ENCODE measurements at places on chromosomes 11 and 22.

DNA sequence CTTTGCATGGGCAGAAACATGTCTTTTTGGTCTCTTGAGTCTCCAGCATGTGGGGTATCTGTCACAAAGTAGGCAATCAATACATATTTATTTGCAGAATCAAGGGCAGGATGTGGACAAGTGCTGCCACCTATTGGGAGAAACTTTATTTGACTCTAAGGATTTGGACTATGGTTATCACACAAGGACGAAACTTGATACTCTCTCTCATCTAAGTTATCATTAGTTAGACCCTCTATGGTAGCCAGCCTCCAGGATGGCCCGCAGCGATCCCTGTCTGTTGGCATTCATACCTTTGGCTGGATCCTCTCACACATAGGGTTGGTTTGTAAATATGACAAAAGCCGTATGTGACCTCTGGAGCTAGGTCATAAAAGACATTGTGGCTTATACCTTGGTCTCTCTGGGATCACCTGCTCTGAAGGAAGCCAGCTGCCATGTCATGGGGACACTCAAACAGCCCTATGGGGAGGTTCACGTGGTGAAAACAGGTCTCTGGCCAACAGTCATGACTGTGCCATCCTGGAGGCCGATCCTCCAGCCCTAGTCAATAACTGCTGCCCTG, 1.1 kb upstream of the FBXO7 start:
- DNase-seq, result no peak

DNA sequence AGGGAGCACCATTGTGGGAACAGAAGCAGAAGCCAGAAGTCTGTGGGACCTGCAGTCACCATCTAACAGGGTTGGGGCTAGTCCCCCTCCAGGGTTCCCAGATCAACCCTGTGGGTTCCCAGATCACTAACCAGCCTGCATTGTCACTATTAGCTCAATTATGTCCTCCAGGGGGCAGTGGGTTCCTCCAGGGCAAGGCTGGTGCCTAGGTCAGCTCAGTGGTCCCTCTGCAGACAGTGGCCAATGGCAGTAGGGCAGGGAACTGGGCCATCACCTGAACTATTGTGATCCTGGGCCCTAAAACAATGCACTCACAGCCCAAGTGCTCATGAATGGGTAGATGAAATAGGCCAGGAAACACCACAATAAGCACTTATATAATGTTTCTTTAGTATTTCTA, 18.8 kb upstream of the PRSS23 start:
- DNase-seq, result no peak

GRCh38 chr22:46684706-46685105, 53.3 kb downstream of the CERK start:
- DNase-seq, result no peak

- no peak for DNase-seq
Measured at GRCh38 chr11:95247127-95247684, 16.2 kb upstream of the SESN3 start.

GRCh38 chr11:76744186-76745043, 38.7 kb upstream of the TSKU start:
- no peak for DNase-seq

- no peak for DNase-seq
Measured at GRCh38 chr11:92941676-92942571, 27.5 kb upstream of the MTNR1B start.

GRCh38 chr11:11382858-11383532, 29.9 kb upstream of the CSNK2A3 start:
- DNase-seq, result no peak

GRCh38 chr22:25076336-25076735, 123.3 kb upstream of the CRYBB3 start:
- DNase-seq, result no peak

- no peak for DNase-seq
Measured at GRCh38 chr11:88348870-88349269, 11.3 kb upstream of the CTSC start.

DNA sequence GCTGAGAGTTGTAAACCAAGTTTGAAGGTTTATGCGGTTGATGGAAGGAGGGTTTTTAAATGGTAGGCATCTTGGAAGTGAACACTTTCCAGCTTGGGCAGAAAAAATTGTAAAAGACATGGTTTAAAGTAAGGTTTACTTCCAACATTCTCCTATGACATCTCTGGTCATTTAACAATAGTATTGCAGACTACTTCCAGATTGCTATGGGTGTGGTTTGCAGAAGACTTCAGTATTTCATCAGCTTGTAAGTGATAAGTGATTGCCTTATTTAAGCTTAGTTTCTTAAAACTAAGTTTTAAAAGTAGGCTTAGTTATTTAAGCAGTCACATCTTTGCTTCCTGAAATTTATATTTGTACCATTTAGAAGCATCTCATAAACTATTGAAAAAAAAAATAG, 7.2 kb upstream of the STT3A start:
- no peak for DNase-seq

GRCh38 chr11:106012744-106013143, 9.3 kb downstream of the MSANTD4 start:
- DNase-seq, result no peak

DNA sequence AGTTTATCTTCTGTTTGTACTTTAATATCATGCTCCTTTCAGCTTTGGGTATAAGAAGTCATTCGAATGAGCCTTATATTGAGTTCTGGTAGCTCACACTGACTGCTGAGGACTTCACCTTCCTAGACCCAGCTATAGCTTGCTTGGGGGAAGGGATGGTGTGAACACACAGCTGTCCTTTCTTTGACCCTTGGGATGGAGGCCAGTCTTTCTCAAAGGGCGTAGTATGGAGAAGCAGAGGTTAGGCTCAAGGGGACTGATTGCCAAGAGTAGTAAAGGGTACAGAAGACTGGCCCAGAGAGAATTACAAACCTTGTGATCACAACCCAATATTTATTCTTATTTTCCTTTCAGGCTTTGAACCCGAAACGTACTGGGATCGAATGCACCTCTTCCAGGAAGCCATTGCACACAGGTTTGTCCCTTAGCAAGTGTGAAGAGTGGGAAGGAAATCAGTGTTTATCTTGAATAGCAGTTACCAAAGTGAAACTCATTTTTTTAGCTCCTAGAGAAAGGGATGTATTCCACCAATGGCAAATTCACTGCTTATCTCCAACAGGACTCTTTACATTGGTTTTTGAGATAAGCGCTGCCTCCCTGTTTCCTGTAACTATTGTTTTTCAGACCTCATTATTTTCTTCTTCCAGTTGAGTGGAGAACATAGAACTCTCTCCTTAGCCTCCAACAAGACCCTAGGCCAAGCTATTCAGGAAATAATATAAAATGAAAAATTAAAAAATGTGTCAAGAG, 42.8 kb upstream of the YWHAH start:
- no peak for DNase-seq

- DNase-seq, result no peak
Measured at GRCh38 chr11:14270690-14271542, 88.1 kb downstream of the RRAS2 start.

- no peak for DNase-seq
Measured at GRCh38 chr11:34614344-34615104, 6.4 kb upstream of the EHF start.

- no peak for DNase-seq
Measured at GRCh38 chr11:96204721-96205459, 138.1 kb downstream of the MAML2 start.

- DNase-seq, result no peak
Measured at GRCh38 chr22:30217698-30218560, 28.6 kb downstream of the LIF start.

DNA sequence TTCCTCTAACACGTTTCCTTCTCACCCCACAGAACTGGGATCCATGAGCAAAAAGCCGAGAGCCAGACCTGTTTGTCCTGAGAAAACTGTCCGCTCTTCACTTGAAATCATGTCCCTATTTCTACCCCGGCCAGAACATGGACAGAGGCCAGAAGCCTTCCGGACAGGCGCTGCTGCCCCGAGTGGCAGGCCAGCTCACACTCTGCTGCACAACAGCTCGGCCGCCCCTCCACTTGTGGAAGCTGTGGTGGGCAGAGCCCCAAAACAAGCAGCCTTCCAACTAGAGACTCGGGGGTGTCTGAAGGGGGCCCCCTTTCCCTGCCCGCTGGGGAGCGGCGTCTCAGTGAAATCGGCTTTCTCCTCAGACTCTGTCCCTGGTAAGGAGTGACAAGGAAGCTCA, 24.0 kb downstream of the CD5 start:
- no peak for DNase-seq

GRCh38 chr22:23632178-23632577, at the start of gene DRICH1:
Gene DRICH1 (minus strand): TSS chr22:23632321. CDS start chr22:23632023, 298 bp downstream.
- DNase-seq, result no peak

DNA sequence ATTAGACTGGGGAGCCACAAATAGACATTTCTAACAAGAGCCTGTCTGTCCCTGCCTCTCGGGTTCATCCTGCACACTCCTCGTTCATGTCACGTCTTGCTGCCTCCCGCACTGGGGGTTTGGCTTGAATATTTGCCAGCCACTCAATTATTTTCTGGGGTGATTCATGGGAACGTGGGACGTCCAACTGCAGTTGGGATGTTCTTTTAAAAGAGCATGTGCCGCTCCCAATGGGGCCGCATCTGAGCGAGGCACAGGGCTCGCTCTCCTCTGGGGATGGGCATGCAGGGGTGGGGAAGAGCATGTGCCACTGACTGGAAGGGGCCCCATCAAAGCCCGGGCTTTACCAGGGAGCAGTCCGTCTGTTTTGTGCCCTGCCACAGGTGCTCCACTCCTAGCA, 43.4 kb downstream of the PARVG start:
- no peak for DNase-seq

GRCh38 chr22:46754110-46754799, 8.2 kb upstream of the TBC1D22A start:
- DNase-seq, result no peak

- DNase-seq, result peak; percentile 13
Measured at GRCh38 chr11:135075740-135076139, 663.7 kb upstream of the B3GAT1 start.

DNA sequence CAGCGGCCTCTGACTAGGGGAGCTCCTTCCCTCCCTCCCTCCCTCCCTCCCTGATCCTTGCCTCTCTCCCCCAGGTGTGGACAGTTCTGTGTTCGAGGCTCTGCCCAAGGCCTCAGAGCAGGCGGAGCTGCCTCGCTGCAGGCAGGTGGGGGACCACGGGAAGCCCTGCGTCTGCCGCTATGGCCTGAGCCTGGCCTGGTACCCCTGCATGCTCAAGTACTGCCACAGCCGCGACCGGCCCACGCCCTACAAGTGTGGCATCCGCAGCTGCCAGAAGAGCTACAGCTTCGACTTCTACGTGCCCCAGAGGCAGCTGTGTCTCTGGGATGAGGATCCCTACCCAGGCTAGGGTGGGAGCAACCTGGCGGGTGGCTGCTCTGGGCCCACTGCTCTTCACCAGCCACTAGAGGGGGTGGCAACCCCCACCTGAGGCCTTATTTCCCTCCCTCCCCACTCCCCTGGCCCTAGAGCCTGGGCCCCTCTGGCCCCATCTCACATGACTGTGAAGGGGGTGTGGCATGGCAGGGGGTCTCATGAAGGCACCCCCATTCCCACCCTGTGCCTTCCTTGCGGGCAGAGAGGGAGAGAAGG, 11.1 kb upstream of the POU2F3 start:
- no peak for DNase-seq

GRCh38 chr22:31295360-31295759, 3.1 kb upstream of the PIK3IP1 start:
- no peak for DNase-seq

GRCh38 chr11:73201888-73202780, 15.9 kb upstream of the P2RY2 start:
- no peak for DNase-seq

DNA sequence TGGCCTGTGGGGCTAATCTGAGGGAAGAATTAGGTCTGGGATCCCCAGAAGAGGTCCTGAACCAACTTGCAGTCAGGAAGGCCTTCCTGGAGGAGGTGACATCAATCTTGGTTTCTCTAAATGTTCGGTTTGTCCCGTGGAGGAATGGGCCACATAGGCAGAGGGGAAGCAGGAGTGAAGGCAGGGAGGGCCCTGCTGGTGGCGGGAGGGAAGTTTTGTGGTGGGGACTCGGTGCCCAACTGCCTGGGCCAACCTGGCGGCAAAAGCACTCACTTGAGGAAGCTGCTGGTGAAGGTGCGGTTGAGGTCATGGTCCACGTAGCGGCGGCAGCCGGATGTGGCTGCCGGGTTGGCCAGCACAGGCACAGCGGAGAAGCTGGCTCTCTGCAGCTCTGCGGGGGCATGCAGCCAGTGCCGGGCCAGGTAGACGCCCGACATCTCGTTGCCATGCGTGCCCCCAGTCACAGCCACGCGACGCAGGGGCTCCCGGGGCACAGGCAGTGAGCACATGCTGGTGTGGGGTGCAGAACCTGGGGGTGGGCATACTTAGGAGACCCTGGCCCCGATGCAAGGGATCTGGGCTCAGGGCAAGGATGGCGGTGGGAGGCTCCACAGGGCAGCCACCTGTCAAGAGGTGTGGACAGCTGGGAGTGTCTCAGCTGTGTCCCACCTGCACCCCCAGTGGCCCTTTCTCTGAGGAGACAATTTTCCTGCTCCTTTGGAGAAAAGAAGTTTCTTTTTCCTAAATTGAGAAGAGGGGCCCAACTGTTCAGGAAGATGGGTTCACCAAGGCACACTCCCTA, 3.8 kb downstream of the ACY3 start:
- no peak for DNase-seq

GRCh38 chr11:134502153-134502550, 90.1 kb upstream of the B3GAT1 start:
- no peak for DNase-seq

DNA sequence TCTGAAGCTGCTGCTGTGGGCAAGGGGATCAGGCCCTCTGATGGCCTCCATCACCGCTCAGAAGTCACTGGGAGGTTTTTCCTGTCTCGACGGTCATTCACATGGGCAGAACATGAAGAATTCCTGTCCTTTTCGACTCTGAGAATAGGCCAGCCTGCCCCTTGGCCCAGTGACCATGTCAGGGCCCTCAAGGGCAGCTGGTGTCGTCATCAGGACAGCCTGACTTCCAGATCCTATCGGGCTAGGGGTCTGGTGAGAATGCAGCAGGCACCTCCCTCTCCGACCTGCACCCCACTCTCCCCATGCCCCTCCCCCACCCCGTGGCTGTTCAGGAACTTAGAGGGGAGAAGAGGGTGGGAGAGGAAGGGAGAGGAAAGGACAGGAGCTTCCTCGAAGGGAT, 3.6 kb downstream of the TP53I11 start:
- no peak for DNase-seq

- DNase-seq, result no peak
Measured at GRCh38 chr22:47634347-47634746, 871.9 kb downstream of the TBC1D22A start.

DNA sequence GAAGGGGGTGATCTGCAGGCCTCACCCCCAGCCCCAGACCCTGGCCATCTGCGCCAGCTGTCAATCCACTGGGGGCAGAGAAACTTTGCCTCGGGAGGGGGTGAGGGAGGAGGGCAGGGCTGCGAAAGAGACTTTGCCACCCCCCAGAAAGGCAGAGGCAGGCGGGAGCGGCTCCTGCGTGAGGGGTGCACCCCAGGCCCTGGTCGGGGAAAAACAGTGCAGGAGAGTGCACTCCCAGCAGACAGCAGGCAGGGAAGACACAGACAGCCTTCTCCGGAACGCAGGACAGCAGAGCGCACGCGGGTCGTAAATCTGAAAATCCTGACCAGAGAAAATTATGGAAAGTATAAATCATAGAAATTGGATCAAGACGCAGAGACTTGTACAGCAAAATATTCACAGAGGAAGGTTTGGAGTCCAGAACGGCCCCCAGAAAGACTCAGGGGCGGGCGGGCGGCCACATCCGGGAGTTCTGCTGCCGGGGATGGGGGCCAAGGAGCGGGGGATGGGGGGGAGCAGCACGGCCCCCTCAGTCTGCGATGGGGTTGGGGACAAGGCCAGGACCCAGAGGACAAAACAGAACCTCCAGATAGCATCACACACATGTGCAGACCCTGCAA, 8.0 kb upstream of the MRPL23 start:
- no peak for DNase-seq
